ENCODE measurements at places on chromosomes 2 and 18.

GRCh38 chr2:144099340-144099739 is 420.6 kb downstream of the ZEB2 start:
- DNase-seq, result no peak

DNA sequence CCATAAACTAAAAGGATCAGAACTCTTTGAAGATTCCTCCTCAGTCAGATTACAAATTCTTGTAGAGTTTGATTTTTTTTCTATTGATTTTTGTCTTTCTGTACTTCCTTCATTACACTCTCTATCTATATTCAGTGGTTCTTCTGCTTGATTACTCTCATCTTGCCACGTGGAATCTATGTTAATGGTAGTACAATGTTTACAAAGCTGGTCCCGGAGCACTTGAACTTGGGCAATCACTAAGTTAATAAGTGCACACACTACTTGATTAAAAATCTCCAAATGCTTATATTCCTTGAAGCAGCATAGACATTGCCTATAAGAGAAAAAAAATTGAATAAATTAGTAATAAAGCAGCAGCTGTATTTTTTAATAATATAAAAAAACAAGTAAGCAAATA is 65.1 kb downstream of the USP34 start:
- no peak for DNase-seq

DNA sequence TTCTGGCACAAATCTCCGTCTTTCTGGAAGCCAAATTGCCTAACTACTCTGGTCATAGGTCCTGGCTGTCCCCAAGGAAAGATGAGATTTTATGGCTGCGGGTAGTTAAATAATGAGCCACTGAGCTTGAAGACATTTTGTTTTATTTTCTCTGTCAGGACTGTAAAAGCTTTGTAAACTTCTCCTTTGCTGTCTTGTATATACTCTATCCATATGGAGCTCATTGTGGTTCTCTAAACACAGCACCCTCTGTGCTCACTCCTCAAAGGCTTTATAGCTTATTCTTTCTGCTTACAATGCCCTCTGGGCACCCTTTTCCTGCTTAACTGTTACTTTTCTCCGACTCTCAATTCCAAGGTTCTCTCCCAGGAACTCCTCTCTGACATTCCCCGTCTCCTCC is 209.1 kb downstream of the CMPK2 start:
- DNase-seq, result no peak

- DNase-seq, result no peak
Measured at GRCh38 chr2:222504719-222505118, 80.4 kb downstream of the SGPP2 start.

- DNase-seq, result no peak
Measured at GRCh38 chr2:65636813-65637483, 204.5 kb upstream of the SPRED2 start.

DNA sequence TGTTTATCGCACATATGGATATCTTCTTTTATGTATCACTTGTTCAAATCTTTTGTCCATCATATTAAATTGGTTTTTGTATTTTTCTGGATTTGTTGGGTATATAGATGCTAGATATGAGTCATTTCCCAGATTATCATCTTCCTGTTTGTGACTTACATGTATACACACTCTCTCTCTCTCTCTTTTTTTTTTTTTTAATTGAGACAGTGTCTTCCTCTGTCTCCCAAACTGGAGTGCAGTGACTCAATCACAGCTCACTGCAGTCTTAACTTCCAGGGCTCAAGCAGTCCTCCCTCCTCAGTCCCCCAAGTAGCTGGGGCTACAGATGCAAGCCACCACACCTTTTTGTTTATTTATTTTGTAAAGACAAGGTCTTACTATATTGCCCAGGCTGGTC is 43.8 kb downstream of the XIRP2 start:
- no peak for DNase-seq

DNA sequence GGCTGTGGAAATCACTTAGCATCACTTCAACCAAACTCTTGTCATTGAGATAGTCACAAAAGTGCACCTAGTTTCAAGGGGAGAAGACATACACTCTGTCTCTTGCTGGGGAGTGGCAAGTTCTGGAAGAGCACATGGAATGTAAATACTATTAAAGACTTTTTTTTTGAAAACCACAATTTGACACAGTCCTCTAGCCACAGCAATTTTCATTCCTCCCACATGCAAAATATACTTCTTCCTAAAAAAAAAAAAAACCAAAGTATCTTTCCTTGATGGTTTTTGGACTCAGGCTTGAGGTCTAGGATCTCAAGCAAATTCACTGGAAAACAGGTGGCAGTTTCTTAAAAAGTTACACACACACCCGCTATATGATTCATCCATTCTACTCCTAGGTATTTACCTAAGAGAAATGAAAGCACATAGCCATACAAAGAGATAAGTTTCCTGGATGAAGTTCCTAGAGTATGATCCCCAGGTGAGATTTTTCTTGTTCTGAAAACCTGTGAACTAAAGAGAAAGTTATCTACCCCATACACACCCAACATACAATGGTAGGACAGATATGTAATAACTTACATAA is 295.8 kb downstream of the SP3 start:
- DNase-seq, result no peak

DNA sequence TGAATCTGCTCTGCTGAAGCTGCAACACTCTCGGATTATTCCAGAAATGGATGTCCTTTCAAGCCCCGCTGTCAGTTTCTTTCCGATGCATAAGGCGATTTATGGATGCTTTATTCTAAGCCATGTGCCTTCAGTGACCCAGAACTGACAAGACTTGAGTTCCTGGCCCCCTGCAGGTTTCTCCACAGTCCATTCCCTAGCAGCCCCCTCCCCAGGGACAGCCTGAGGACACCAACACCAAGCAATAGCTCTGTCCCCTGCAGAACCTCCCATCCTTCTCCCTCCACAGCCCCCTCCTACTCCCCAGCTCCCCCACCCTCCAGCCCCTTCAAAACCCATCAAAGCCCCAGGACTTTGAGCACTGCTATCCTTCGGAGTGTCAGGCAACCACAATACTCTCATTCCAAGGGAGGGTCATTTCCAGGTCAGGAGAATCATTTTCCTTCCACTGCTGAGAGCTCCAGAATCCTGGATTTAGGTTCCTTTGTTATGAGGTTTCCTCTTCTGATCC is 24.6 kb upstream of the SPP2 start:
- DNase-seq, result no peak

DNA sequence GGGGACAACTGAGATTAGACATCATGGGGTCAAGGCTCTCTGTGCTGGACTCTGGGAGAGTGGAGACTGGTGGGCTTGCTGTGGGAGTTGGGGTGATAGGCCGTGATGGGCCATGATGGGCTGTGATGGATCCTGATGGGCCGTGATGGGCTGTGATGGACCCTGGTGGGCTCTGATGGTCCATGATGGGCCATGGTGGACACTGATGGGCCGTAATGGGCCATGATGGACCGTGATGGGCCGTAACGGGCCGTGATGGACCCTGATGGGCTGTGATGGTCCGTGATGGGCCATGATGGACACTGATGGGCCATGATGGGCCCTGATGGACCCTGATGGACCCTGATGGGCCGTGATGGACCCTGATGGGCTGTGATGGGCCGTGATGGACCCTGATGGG is 18.5 kb downstream of the LPIN1 start:
- no peak for DNase-seq

GRCh38 chr2:190674966-190675650 is 26.2 kb downstream of the NAB1 start:
- no peak for DNase-seq

DNA sequence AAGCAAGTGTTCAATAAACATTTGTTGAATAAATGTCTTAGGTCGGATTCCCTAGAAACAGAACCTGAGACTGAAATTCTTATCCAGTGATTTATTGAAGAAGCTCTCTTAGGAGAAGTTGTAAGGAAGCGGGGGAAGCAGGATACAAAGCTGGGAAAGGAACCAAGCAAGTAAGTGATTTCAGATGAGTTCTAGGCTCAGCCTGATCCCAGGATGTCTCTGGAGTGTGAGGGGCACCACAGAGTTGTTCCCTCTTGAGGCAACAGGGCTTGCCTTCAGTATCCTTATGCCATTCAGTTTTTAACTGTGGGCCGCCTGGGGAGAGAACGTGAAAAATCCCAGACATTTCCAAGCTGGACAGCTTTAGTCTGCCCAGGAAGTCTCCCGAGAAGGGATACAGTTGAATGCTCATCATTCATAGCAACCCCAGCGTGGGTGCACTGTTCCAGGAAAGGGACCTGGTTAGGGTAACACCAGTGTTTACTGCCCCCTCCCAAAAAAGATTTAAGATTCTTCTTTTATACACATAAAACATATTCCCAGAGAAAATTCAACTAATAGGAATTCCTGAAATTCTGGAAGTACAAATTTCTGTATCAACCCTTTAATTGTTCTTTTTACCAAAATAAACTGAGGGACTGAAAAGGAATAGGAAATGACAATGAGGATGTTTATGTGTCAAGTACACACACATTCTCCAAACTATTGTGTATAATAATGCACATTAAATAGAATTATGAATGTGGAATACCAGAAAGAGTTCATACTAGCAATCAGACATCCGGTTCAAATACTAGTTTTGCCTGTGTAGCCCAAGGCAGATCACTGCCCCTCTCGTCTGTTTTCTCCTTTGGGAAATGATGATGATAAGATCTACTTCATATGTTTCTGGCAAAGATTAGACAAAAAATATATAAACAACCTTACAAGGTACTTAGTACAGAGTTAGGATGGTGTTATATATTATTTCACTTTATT is 592.1 kb upstream of the CDH2 start:
- DNase-seq, result no peak

GRCh38 chr18:43777636-43778304 is 500.5 kb upstream of the SYT4 start:
- DNase-seq, result no peak

GRCh38 chr2:56185582-56186046 is 1.8 kb downstream of the CCDC85A start:
- no peak for DNase-seq

- no peak for DNase-seq
Measured at GRCh38 chr2:217838409-217838831, 164.4 kb downstream of the TNS1 start.

- DNase-seq, result no peak
Measured at GRCh38 chr18:40006634-40007033, 1948.4 kb upstream of the PIK3C3 start.

DNA sequence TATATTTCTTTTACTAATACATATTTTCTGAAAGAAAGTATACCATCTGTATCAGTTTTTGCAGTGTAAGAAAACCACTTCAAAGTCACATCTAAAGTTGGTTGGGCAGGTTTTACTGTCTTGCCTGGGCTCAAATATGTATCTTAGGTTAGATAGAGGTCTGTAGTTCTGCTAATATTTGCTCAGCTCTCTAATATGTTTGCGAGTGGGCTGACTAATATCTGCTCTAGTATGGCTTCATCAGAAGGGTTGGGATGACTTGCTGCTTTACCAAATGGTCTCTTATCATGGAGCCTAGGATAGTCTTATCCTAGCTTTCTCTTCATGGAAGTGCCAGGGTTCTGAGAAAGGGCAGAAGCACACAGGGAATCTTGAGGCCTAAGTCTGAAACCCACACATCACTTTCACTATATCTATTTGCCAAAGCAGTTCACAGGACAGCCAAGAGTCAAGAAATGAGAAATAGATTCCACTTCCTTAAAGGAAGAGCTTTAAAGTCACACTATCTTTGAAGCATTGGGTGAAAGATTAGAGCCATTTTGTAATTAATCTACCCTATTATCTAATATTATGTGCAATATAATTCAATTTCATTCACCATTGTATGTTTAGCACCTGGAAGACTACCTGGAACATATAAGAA is 610.0 kb downstream of the KCNJ3 start:
- DNase-seq, result no peak

DNA sequence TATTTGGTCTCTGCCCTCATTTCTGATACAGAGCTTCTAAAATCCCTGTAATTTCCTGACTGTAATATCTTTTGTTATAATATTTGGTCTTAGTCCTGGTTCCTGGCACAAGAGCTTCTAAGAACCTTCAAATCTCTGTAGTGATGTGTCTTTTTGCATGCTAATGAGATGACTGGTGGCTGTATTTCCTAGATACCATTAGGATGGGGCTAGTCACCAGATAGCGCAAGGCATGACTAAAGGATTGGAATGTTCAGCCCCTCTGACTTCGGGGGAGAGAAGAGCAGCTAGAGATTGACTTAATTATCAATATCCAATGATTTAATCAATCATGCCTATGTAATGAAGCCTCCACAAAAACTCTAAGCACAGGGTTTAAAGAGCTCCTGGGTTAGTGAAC is 620.8 kb upstream of the ACVR2A start:
- no peak for DNase-seq

DNA sequence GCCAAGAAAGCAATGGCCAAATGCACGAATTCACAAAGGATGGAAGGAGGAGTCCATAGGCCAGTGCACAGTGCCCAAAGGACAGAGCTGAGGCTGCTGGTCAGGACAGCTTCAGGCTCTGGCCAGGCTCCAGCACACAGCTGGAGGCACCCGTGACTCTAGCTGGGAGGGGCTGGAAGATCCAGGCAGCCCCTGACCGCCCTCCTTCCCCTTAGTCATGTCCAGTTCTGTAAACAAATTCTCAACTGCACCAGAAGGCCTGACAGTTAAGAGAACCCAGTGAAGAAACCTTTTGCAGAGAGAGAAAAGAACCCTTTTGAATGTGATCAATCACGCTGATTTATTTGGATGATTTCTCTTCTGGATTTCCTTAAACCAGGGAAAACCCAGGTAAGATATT is 7.7 kb upstream of the YWHAQ start:
- DNase-seq, result no peak

GRCh38 chr2:71474116-71474743 is 20.9 kb downstream of the DYSF start:
- DNase-seq, result no peak

DNA sequence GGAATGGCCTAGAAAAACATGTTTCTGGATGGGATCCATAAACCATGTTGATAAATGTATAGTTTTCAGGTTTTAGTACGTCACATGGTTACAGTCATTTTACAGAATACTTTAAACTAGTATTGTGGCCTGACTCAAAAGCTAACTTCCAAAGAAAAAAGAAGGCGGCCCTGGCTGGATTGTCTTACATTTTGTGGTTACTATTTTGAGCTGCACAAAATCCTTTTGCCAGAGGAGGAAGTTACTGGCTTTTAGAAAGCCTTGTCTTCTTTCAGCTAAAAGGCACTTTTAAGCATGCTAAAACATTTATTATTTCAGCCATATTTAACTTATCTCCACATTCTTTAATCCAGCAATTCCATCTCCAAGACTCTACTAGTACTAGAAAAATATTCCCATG is 227.9 kb downstream of the CDH2 start:
- DNase-seq, result no peak

- peak; percentile 36 for DNase-seq
Measured at GRCh38 chr2:105873721-105874120, 129.0 kb downstream of the NCK2 start.

GRCh38 chr2:167289651-167290410 is 401.6 kb downstream of the XIRP2 start:
- DNase-seq, result no peak

DNA sequence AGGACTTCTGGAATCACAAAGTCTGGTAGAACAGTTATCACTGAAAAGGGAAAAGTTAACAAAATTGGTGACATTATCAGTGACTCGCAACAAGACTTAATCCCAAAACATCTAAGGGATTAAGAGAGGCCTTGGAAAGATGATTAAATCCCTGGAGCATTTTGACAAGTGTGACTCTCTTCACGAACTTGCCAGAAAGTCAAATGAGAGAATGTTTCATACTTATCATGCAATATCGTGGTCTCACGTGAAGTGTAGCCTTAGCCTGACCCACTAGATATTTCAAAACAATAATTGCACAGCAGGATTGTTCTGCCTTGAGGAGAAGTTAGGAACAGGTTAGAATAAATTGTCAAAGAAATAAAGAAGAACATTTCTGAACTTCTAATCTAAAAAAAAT is 104.5 kb downstream of the COL6A3 start:
- DNase-seq, result no peak

- no peak for DNase-seq
Measured at GRCh38 chr2:198285216-198285615, 480.8 kb downstream of the PLCL1 start.

- DNase-seq, result no peak
Measured at GRCh38 chr2:163659224-163659623, 76.6 kb downstream of the FIGN start.

Data from stimulated activated CD4-positive, alpha-beta T cell treated with anti-CD3 and anti-CD28 coated beads, Interleukin-1b, Interleukin-23, amount 100 ng/mL, for 4 hours (primary cell).